Mammary epithelial cell (primary cell): ENCODE measurements at places on chromosomes 7 and 10.

- DNase-seq, result no peak
Observed at GRCh38 chr7:140494867-140495266, 15.6 kb upstream of the MKRN1 start.

GRCh38 chr10:77016278-77016815 lies 621.3 kb downstream of the KCNMA1 start:
- DNase-seq, result no peak

GRCh38 chr10:79259834-79260233 lies 87.4 kb upstream of the PPIF start:
- no peak for DNase-seq

DNA sequence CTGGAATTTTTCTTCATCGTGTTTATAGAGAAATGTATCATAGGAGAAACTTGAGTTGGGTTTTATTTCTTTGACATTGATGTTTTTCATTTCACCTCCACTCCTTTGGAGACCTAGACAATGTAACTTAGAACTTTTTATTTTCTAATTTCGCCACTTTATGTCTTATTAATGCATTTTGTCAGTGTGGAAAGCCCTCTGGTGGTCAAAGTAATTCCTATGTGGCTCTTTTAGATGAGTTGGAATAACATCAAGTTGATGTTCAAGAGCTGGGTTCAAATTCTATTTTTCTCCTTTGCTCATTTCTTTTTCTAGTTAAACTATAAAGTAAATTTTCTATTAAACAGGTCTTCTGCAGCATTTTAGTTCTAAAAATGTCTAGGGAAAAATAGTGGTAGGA lies 478.6 kb downstream of the LRMDA start:
- DNase-seq, result no peak

- no peak for DNase-seq
Observed at GRCh38 chr7:65968256-65969185, 13.5 kb downstream of the GUSB start.

- peak; percentile 27 for DNase-seq
Observed at GRCh38 chr7:113015034-113015645, 71.5 kb downstream of the GPR85 start.

- no peak for DNase-seq
Observed at GRCh38 chr10:129833994-129834739, 129.9 kb downstream of the EBF3 start.

GRCh38 chr7:142811154-142811737 lies 40.5 kb downstream of the PRSS2 start:
- DNase-seq, result peak; percentile 31

DNA sequence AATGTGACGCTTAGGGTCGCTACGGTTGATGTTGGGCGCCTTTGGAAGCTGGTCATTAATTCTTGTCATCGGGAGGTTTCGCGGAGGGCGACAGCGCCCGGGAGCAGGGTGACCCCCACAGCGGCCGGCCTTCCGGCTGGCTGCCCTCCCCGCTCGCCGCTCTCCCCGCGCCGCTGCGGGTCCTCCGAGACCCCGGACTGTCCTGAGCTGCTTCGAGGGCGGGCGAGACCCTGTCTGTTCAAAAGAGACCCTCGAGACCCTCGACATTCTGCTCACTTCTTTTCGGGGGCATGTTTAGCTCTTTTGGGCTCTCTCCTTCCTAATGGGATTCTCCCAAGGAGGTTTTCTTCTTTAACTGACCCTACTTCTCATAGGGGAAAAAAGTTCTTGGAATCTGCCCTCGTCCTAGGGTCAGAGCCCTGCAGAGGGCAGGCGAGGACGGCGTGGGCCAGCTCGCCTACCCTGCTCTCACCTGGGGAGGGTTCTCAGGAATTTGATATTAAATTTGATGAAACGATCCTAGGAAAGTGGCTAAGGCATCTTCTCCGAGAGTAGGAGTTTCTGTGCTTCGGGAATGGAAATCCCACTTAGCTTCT lies 257.0 kb downstream of the OTUD1 start:
- no peak for DNase-seq

- DNase-seq, result peak; percentile 6
Observed at GRCh38 chr7:120170834-120171233, 102.1 kb upstream of the KCND2 start.

DNA sequence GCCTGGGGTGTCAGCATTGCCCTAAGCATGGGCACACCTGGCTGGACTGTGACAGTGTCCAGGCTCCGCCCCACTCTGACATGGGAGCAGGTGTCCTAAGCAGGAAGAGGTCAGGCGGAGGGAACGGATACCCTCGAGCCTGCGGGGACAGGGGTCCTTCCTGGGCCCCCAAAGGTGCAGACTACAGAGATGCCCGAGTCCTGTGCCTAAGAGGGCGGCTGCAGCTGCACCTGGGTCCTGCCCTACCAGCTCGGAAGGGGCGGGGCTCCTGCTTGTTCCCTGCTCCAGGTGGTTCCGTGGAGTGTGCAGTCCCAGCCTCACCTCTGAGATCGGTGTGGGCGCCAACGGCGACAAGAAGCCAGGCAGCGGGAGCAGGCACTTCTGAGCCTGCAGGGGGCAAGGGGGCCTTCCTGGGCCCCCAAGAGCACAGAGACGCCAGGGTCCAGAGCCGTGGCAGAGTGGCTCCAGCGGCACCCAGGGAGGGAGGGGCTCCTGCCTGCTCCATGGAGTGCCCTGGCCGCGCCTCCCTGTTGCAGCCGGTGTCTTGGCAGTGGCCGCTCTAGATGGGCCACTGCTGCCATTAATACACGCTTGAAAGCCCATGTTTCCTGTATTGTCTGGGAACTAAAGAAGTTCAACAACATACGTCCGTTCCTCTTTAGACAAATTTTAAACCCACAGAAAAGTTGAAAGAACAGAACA lies 64.5 kb upstream of the CACNA2D1 start:
- no peak for DNase-seq

GRCh38 chr7:10860516-10860915 lies 113.2 kb upstream of the PHF14 start:
- DNase-seq, result peak; percentile 15
